ENCODE measurements at places on chromosomes 6 and 20.

DNA sequence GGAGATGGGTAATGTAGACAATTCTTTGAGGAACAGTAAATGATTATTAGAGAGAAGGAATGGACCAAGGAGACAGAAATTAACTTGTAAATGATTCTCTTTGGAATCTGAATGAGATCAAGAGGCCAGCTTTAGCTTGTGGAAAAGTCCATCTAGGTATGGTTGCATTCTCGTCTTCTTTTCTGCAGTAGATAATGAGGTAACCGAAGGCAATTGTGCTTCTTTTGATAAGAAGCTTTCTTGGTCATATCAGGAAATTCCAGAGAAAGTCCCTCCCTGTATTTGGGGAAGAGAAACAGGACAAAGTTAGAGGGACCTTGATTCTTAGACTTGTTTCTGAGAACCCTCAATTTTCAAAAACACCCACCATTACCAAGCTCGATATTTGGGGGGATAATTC is 109.1 kb upstream of the PRSS16 start:
- DNase-seq, result no peak

DNA sequence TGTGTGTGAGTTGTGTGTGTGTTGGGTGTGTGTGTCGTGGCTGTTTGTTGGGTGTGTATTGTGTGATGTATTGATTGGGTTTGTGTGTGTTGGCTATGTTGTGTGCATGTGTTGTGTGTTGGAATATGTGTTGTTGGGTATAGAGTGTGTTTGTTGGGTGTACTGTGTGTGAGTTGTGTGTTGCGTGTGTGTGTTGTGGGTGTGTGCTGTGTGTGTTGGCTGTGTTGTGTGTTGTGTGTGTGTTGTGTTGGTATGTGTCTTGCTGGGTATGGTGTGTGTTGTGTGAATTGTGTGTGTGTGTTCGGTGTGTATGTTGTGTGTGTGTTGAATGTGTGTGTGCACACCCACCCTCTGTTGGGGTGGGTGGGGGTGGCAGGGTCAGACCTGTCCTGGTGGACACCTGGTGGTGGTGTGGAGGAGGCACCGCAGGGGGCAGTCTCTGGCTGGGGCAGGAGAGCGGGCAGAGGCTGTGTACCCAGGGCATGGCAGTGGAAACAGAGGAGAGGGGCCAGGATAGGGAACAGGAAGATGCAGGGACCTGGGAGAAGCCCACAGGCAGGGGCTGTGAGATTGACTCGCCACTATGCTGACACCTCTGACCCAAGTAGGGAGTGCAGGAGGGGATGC is 25.5 kb upstream of the PXDC1 start:
- DNase-seq, result no peak

- no peak for DNase-seq
Observed at GRCh38 chr6:85568411-85568810, 25.2 kb downstream of the SNX14 start.

DNA sequence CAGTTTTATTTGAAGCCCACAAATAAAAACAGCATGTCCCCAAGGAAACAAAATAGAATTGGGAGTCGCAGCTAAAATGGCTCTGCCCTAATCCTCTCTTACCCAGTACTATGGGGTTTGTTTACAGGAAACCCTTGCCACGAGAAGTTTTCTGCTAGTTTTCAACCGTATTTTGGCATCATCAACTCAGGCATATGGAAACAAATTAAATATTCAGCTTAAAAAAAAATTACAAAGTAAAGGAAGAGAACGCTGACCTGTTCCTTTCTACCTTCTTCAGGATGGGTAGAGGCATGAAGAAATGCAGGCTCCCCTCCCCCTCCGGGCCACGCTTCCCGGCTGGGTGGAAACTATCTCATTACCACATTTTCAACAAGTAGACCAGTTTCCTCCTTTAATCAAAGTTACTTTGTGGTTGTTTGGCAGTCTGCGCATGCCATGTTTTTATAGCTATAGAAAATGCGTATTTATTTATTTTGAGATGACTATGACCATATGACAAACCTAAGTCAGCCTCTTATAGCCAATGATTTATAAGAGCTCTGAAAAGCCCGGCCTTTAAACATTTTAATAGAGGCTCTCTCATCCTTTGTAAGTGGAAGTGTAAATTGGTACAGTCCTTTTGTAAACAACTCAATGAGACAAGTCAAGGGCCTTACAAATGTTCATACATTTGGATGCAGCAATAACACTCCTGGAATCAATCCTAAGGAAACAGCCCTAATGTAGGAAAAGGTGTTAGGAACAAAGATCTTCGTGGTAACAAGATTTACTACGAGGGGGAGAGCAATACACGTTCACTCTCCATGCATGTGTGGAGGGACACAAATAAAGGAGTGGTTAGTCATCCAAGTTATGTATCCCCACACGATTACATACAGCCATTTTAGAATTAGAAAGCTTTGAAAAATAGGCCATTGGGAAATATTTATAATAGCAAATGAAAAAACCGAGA is 16.1 kb upstream of the ZNF217 start:
- peak; percentile 76 for DNase-seq

GRCh38 chr6:44035621-44036020 is 91.6 kb downstream of the MRPL14 start:
- DNase-seq, result no peak

DNA sequence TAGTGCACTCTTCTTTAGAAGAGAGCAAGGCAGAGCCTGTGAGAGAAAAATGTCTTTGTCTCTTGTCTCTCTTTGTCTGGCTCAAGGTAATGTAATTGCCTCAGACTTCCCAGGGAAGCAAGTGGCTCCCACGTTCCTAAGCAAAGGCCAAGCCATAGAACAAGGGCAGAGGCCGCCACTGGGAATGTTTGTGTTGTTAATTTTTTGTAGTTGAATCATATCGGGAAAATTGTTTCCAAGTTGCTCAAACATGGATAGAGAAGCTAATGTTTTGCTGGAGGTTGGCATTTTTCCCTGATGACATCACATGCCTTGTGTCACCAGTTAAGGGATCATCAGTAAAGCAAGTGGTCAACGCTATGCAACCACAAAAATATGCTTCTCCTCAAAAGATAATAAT is 211.5 kb upstream of the FOXA2 start:
- DNase-seq, result no peak

GRCh38 chr6:134434019-134434942 is 116.4 kb upstream of the SGK1 start:
- no peak for DNase-seq

- DNase-seq, result peak; percentile 3
Observed at GRCh38 chr6:7468382-7469081, 72.9 kb upstream of the DSP start.

DNA sequence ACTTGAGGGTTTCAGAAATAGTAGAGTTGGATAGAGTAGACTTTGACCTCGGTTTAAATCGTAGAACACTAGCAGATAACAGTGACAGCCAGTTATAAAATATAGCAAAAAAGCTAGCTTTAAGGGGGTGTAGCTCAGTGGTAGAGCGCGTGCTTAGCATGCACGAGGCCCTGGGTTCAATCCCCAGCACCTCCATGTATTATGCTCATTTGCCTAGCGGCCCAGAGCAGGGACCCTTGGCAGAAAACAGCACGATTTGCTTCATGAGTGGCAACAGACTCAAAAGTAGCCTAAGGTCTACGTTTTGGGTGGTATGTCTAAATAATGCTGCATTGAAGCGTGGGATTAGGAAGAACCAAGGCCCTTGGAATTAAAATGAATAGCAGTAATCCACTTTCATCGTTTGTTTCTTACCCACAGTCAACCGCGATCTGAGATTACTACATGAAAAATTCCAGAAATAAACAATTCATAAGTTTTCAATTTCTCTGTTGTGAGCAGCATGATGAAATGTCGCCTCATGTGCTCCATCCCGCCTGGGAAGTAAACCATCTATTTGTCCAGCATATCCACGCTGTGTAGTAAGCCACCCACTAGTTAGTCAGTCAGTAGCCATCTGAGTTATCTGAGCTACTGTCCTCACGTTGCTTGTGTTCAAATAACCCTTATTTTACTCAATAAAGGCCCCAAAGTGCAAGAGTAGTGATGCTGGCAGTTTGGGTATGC is 184.9 kb downstream of the GPX5 start:
- no peak for DNase-seq

DNA sequence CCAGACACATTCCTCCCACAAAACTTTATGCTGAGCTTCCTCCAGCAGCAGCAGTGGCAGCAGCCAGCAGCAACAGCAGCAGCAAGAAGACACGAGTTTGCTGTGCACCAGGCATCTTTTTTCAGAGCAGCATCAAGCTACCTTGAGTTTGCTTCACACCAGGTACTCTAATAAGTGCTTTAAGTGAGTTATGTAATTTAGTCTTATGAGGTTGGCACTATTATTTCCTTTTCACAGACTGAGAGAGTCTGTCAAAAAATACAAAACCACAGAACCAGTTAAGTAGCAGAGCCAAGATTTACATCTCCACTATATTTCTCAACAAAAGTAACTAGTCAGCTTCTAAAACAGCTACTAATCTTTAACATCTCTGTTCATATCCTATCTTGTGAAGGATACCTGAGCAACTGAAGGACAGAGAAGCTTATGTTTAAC is 23.7 kb downstream of the RANBP9 start:
- peak; percentile 22 for DNase-seq

GRCh38 chr6:6820641-6821238 is 232.2 kb downstream of the LY86 start:
- no peak for DNase-seq

DNA sequence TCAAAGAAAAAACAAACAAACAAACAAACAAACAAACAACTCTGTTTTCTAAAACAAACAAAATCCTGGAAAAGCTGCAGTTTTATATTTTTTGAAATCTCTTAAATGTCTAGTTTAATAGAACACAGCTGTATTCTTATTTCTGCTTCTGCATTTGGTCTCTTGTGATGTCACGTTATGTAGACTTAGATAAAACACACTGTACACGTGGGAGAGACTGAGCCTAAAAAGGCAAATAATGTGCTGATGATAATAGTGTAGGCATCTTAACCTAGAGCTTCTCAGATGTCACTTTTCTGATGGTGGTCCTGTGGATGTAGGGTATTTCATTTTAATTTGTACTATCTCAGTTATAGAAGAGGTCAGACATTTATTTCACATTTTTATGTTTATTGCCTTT is 261.7 kb downstream of the UTRN start:
- no peak for DNase-seq
